NCI-H345 (cell line): ENCODE measurements at places on chromosomes 12 and 14.
A peak's percentile ranks its signal among the peaks of the same experiment; 100 is the strongest.

- DNase-seq, result no peak
These were observed 84.6 kb upstream of the BCL2L14 start for GRCh38 chr12:11986165-11986564.

GRCh38 chr14:72186523-72186922 lies 254.3 kb downstream of the RGS6 start:
- no peak for DNase-seq

DNA sequence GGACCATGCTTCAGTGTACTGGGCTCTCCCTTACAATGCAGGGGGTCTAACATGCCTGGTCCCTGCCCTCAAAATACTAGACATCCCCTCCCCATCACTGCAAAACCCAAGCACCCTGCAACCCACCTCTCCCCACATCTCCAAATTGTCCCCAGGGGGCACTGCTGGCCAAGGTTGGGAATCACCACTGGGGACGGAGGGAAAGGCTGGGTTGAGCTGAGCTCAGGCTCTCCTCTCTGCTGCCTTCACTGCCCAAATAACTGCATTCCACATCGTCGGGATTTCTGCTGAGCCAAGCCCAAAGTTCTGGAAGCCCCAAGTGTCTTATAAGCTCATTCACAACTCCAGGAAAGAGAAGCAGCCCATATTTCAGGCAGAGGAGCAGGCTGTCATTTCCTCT lies 69.6 kb downstream of the NT5DC3 start:
- DNase-seq, result no peak

DNA sequence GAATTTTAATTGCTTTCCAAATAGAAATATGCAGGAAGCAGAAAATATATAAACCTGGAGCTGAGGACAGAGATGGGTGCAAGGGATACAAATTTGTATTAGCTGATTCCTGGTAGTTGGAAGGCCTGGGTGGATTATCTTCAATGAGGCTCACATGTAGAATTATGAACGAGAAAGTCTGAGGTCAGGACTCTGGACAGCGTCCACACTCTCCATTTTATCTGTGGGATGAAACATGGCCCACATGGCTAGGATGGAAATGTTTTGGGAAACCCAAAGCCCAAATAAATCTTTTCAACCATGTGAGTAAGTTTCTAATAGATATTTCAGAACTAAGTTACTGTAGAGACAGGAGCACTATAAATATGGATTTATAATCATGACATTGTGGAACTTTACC lies 256.1 kb downstream of the APAF1 start:
- DNase-seq, result no peak

DNA sequence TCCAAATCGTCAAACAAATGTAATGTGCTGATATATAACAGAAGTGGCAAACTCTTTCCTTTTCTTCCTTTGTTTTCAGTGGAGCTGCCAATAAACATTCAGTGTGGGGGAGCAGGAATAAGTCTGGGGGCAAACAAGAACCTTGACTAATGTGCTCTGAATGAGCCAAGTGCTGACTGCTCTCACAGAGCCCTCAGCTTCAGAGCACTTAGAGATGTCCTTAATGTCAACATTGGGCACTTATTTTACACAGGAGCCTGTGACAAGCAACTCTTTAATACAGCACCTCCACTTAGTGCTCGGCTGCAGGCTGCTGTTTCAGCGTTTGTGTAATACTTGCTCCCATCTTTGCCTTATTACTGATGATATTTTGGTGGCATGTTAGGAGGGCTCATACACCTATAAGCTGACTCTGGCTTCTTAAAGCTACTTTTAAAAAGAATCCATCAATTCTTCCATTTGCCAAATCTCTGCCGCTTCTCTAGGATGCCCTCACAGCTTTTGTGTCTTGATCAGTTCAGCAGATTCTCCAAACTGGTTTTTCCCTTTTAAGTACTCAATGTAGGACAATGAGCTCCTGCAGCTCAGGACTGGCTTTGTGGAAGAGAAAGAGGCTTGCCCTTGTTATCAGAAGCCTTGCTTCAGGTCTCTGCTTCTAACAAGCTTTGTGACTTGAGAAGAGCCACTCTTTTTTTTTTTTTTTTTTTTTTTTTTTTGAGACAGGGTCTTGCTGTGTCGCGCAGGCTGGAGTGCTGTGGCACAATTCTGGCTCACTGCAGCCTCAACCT lies 206.6 kb downstream of the MON2 start:
- DNase-seq, result no peak

DNA sequence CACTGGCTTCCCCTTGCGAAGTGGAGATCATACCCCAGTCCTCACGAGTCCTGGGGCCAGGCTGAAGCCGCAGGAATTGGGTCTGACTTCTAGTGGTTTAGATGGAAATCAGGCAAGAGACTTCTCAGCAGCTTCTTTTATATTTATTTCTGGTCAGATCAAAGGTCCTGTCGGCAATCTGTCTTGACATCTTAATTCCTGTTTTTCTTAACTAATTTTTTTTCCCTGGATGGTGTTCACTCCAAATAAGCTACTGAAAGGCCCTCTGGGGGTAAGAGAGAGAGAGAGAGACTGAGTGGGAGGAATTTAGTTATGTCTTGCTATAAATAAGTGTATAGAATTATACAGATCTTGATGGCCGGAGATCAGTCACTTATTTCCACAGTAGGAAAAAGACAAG lies 698.7 kb upstream of the TBX3 start:
- no peak for DNase-seq

GRCh38 chr12:110583137-110584059 lies at the start of gene PPTC7:
TSS of gene PPTC7 (minus strand) at chr12:110583318. CDS start at chr12:110583031, 287 bp downstream.
- DNase-seq, result peak; percentile 98

- no peak for DNase-seq
These were observed 30.7 kb downstream of the DAD1 start for GRCh38 chr14:22558221-22558913.

DNA sequence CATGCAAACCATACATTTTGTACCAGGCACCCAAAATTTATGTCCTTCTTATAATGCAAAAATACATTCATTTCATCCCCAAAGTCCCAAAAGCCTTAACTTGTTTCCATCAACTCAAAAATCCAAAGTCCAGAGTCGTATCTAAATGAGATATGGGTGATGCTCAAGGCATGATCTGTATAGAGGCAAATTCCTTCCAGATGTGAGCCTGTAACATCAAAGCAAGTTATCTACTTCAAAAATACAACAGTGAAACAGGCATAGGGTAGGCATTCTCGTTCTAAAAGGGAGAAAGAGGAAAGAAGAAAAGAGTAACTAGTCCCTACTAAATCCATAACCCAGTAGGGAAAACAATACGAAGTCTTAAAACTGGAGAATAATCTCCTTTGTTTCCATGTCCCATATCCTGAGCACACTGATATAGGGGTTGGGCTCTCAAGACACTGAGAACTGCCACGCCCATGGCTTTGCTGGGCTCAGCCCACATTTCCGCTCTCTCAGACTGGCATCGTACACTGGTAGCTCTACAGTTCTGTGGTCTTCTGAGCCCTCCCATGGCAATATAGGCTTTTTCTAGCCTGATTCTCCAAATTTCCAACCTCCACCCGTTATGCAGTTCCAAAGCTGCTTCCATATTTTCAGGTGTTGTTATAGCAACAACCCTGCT lies 232.8 kb downstream of the TMTC2 start:
- DNase-seq, result no peak

DNA sequence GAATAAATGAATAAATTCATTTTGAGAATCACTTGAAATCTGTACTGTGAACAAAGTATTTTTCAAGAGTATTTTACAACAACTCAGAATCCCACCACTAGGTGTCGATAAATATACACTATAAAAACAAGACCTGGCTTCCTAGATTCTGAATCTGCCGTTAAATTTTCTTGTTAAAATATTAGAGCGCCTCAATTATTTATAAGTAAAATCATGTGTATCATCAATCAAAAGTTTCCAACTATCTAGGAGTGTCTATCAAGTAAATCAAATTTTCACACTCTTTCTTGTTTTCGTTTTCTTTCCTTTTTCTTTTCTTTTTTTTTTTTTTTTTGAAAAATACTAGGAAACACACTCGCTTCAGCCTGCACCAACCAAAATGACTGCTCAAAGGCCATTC lies 179.2 kb upstream of the DCN start:
- peak; percentile 21 for DNase-seq

DNA sequence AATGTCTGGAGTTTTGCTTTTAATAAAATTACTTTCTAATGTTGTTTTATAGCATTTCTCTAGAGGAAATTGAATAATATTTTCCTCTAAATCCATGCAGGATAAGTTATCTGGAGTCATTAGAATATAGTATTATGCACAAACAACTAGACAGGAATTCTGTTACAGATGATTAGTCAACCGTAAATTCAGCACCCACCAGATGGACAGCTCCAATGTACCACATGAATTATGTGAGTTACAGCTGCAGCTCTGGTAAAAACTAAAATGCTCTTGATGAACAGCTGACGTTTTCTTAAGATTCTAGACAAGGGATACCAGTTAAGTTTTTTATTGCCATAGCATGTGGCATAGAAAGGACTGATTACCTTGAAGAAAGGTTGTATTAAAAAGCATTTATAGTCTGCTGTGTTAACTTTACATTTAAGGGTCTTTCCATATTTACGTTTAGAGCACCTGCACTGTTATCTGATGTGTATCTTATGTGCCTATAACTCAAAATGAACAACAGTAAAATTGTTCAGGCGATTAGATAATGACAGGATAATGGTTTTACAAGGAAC lies 321.4 kb upstream of the LRFN5 start:
- DNase-seq, result no peak

GRCh38 chr12:68281322-68282077 lies 28.1 kb upstream of the IL22 start:
- DNase-seq, result no peak

GRCh38 chr12:123100450-123100849 lies 50.4 kb downstream of the PITPNM2 start:
- no peak for DNase-seq

- no peak for DNase-seq
These were observed 133.5 kb upstream of the HIF1A start for GRCh38 chr14:61561657-61562276.

- DNase-seq, result no peak
These were observed 10.6 kb downstream of the SRP54 start for GRCh38 chr14:34993426-34993825.

DNA sequence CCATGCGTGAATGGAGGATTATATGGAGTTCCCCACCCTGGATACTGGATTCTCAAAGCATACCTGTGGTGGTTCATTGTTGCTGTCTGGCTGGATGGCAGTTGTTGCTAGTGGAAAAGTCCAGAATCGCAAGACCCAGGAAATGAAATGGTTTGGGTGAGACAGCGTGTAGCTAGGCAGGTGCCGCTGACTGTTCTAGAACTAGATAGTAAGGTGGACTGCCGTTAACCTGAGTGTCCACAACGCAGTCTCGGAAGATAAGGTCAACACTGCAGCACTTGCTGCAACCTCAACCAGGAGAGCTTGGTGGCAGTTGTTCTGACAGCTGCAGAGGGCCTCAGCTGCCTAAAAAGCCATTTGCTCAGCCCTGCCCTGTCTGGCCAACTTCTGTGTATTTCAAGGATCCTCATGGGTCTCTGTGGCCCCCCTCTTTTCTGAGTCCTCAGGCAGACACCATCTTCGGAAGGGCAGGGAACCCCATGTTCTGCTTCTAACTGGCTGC lies 15.5 kb upstream of the IRF2BPL start:
- no peak for DNase-seq

DNA sequence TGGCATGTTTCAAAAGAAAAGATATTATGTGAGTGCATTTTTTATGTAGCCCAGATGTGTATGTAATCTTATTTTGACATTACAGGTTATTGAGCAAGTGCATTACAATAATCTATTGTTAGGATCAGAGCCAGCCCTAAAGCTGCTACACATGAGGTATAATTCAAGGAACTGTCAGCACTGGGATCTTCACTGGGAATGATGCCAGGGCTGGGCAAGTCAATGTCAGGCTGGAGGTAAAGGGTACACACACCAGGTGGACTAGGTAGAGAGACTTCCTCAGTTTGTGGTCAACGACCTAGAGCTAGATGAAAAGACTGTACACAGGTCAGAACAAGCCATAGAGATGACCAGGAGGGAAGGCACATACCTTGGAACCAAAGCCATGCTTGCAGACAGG lies 15.4 kb downstream of the TRIM9 start:
- peak; percentile 43 for DNase-seq

GRCh38 chr12:103858335-103858734 lies 17.3 kb upstream of the NT5DC3 start:
- DNase-seq, result no peak

DNA sequence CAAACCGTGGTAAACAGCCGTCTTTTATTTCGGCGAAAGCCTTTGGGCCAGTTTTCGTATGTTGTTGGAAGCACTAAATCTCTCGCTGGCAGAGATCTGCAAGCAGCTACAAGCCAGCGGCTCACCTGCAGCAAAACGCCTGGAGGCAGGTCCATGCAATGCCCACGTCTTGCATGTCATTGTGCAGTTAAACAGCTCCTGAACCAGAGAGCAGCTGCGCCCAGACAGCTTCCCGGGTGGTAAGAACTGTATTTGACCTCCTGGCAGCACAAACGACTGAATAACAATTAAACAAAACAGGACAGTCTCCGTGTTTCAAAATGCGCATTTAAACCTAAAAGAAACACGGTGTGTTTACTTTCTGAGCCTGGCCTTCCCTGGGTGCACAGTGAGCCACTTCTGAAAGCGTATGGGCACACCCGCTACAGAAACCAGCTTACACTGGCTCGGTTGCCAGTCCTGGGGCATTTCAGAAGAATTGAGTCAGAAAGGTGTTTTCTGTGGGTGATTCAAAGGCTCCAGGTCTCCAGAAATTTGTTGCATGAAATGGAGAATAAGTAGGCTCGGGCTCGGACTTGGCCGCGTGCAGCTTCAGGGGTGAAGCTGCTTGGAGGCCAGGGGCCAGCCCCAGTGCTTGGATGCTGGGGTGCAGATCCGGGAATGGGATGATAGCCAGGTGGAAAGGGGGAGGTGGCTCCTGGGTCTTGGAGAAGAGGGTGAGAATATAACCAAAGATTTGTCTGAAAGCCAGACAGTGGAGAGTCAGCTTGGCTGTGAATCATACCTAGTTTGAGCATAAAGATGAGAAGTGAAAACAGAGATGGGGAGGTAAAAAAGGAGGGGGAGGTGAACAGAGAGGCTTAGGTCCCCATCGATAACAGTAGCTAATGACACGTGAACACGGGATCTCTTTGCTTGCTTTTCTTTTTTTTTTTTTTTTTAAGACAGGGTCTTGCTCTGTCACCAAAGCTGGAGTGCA lies 24.9 kb upstream of the FZD10 start:
- peak; percentile 82 for DNase-seq

- DNase-seq, result peak; percentile 85
These were observed at the start of gene BAZ2A for GRCh38 chr12:56630180-56630632. TSS of gene BAZ2A (minus strand) at chr12:56630326. CDS start at chr12:56617530, 12,796 bp downstream.

DNA sequence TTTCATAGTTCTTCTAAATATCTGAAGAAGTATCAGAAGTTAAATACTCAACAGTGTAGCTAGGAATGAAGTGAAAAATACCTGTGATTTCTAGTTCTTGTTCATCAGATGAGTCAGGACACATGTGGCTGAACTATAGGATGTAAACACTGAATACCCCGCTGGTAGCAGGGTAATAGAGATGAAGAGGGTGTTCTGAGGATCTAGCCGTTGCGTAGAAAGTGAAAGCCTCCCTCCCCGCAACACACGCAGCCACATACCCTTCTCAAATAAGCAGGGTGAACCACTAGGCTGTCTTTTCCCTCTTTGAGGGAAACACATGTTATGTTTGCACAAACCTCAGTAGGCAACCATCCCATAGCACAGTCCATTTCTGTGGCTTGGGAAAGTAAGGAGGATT lies 16.4 kb upstream of the RNASE12 start:
- DNase-seq, result no peak

GRCh38 chr14:95174184-95174792 lies 17.0 kb upstream of the DICER1 start:
- no peak for DNase-seq
